ENCODE measurements at places on chromosomes 16 and 17. TPM values are rescaled to one million over a fixed set of nuclear protein-coding genes. Genes with fewer than 3 reads are reported as not detected.

Gene JUP
- total RNA-seq, result 169 TPM

DNA sequence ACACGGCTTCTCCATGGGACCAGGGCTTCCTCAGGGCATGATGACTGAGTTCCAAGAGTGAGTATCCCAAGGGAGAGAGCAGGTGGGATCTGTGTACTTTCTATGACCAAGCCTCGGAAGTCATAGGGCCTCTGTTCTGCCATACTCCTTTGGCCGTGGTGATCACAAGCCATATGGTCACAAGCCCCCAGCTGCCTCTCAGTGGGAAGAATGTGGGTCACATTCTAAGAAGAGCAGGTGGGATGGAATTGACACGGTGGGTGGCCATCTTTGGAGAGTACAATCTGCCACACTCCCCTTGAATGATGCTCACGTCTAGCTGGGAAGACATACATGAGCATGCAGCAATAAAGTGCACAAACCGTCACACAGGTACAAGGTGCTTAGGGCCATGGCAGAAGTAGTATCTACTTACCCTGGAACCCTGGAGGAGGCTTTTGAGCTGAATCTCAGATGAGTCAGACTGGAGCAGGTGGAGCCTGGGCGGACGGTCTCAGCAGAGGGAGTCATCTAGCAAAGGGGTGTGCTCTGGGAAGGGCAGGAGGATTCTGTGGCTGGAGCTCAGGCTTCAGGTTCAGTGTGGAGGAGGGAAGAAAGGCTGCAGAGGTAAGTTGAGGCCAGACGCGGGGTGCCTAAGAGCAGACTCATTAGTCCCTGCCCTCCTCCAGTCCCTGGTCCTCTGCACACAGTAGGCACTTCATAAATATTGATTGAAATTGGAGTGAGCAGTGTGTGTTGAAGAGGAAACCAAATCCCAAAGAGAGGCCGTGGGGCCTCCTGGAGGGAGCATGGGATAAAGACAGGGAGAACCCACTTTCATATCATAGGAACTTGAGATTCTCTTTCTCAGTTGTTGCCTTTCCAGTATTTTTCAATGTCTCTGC lies 26.6 kb downstream of the GOSR2 start:
- no peak for DNase-seq

GRCh38 chr17:437545-437944 lies 84.9 kb upstream of the RPH3AL start:
- DNase-seq, result no peak

Gene MYH1
- not detected for total RNA-seq
